RCC 7860 (cell line): ENCODE measurements at places on chromosomes 1 and 21.

DNA sequence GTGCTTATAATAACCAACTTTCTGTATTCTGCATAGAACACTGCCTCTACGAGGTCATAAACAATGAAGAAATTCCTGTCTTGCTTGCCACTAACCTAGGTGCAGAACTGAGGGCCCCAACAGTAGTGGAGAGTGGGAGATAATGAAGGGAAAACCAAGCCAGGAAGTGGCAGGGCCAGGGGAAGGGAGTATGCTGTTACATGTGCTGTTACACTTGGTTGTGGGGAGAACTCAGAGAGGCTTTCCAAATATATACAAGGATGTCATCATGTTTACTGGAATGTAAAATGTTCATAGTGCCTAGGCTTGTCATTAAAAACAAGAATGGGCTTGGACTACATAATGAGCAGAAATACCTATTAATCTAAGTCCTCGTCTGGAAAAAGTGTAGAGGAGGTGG lies 31.1 kb downstream of the NHLH2 start:
- no peak for DNase-seq

DNA sequence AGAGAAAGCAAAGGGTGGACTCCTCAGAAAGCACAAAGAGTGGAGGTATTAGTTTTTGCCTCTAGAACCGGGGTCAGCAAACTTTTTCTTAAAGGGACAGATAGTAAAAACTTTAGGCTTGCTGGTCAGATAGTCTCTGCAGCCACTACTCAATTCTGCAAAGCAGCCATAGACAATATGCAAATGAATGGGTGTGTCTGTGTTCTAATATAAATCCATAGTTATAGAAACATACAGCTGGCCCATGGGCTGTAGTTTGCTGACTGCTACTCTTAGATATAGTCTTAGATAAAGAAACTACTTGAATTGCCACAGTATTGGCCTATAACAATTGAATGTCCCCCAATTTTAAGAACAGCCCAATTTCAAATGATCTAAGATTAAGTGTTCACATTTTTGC lies 101.6 kb upstream of the CACHD1 start:
- no peak for DNase-seq

DNA sequence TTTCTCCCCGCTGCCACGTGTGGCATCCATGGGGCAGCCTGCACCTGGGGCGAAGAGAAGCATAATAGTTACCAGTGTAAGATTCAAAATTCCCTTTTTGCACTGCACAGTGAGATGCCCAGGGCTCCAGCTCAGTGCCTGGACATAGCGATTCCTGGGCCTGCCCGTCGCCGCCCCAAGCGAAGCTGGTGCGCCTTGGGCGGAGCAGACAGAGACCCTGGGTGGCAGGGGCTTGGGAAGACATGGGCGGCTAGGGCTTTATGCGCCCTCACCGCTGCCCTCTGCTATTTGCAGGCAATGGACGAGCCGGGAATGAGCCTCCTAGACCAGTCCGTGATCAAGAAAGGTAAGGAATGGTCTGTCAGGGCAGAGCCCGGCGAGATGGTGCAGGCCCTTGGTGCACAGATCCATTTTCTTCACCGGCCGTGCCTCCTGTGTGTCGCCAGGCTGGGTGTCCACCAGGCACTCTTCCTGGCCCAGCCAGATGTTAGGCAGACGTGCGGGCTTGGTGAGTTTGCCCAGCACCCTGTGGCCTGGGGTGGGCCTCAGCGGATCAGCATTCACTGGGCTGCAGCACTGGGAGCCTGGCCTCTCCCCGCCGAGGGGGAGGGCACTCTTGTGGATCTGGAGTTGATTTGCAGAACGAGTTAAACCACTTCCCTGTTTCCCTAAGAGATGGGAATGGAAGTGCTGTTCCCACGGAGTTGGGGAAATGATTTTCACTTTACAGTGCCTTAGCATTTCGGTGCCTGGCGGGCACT lies 1.7 kb downstream of the TFAP2E start:
- DNase-seq = no peak

DNA sequence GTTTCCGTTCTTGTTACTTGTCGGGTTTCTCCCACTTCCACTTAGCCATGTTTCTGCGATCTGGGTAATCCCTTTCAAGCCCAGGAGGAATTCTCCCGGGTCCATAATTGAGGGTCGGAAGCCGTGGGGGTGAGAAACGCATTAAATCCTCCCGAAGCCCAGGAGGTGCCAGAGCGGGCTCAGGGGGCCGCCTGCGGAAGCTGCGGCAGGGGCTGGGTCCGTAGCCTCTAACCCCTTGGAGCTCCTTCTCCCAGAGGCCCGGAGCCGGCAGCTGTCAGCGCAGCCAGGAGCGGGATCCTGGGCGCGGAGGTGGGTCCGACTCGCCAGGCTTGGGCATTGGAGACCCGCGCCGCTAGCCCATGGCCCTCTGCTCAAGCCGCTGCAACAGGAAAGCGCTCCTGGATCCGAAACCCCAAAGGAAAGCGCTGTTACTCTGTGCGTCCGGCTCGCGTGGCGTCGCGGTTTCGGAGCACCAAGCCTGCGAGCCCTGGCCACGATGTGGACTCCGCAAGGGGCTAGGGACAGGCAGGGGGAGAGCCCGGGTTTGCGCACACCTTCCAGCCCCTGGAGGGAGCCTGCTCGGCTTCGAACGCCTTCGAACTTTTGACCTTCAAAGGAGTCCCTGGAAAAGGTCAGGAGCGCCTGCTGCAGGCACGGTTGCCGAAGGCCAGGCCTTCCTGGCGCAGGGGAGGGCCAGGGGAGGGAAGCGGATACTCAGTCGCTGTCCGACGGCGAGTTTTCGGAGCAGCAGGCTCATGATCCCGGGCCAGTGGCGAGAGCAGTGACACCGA lies 1.7 kb upstream of the SIM2 start:
- no peak for DNase-seq

DNA sequence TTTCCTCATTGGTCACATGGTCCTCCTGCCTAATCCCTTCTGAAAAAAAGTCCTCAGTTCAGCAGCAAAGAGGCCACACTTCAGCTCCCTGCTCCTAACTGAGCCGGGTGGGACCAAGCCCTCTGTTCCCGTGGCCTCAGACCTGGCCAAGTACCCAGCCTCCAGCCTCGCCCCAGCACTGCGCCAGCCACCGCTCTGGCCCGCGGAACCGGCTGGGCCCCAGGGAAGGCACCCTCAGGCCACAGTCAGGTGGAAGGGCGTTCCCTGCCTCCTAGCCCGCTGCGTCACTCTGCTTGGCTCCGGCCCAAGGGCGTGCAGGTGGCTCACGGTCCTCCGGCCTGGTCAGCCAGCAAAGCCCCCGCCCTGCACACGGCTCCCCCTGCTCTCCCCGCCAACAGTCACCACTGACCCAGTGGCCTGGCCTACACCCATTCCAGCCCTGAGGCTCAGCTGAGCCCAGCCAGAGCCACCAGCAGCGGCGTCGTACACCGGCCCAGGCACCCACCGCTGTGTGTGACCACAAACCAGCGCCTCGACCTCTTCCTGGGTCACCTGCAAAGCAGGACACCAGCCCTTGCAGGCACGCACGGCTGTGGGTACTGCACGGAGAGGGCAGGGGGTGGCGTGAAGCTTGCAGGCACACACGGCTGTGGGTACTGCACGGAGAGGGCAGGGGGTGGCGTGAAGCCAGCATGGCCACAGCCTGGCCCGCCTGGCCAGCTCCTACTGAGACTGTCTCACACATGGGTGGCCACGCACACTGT lies 19.4 kb downstream of the NADK start:
- DNase-seq = peak; percentile 50

- no peak for DNase-seq
Measured at GRCh38 chr1:92485381-92486250, 1.1 kb downstream of the GFI1 start.

GRCh38 chr1:178038372-178038771 lies 55.5 kb upstream of the RASAL2 start:
- no peak for DNase-seq
